ENCODE measurements at places on chromosomes 1 and 21. TPM values are rescaled to one million over a fixed set of nuclear protein-coding genes. Genes with fewer than 3 reads are reported as not detected.

ATP1A2 gene
- total RNA-seq, result 4.1 TPM

NBPF4 gene
- not detected for total RNA-seq

DNA sequence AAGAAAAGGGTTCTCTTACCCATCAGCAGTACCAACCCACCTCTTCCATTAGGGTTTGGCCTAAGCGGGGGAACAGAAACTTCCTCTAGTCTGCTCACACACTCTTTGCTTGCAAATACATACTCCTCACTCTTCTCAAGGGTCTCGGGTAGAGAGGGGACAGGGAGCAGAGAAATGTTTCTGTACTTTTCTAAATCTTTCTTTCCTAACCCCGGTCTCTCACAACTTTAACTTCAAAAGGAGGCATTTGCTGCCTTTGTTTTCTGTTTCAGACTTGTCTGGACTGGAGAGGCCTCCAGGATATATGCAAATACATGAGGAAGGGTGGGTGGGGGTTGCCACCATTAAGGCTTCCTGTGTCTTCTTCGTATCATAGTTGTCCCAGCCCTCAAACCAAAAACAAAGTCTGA, 10.5 kb upstream of the LAX1 start:
- no peaks in the 10 kb centered on the region for H3K36me3 ChIP-seq
- H3K27me3 ChIP-seq, result no peaks in the 10 kb centered on the region
- no peaks in the 10 kb centered on the region for H3K4me1 ChIP-seq
- H3K4me3 ChIP-seq, result no peak overlapping the region
- no peak overlapping the region for H3K27ac ChIP-seq

GRCh38 chr1:150141452-150141851, 8.3 kb upstream of the PLEKHO1 start:
- no peaks in the 10 kb centered on the region for H3K36me3 ChIP-seq
- H3K27me3 ChIP-seq, result no peaks in the 10 kb centered on the region

AMY2A gene
- total RNA-seq, result not detected
